ENCODE measurements at places on chromosomes 7 and 10.

DNA sequence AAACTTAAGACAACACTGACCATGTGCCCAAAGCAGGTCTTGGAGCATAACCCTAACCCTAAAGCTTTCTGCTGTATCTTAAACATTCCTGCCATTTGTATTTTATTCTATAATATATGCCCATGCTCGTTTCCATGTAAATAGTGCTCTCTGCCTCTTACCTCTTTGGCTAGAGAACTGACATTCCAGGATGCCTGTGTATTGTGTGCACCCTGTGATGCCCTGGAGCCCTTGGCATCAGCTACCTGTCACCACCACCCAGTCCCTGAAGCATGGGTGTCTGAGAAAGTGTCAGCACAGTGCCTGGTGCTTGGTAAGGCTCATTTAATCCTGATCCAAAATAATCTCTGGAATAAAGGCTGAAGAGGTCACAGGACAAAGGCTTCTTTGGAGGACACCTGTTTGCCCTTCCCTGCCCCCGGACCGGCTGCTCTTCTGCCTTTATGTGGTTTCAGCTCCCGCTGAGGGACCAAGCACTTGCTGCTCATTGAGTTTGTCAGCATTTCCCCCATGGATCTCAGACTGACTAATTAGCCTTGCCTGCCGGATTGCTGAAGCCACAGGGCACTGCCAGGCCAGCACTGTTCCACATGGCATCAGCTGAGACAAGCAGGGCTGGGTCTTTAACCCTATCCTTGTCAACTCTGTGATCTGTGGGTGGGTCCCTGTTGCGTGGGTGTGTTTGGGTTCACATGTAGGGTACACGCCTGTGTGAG lies 139.1 kb upstream of the SORCS3 start:
- DNase-seq: no peak

- DNase-seq: no peak
These were observed 250.6 kb downstream of the C7orf25 start for GRCh38 chr7:42661312-42661711.

DNA sequence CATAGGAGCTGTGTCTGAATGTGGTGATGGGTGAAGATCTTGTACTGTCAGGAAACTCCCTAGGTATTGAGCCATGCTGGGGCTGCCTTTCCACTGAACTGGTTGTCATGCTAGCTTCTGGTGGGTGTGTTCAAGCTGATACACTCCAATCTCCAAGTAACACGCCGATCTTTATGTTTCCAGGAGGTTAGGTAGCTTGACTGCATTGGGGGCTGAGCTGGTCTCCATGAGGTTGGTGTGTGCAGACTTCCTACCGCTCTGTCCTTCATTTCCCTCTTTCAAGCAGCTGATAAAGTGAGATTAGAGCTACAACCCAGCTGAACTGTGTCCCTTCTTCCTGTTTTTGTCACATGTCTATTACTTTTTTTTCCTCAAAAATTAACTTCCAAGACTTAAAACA lies 265.5 kb downstream of the ANKRD30A start:
- no peak for DNase-seq

- DNase-seq: no peak
These were observed 124.5 kb downstream of the LHPP start for GRCh38 chr10:124586142-124586541.

- DNase-seq: no peak
These were observed 19.5 kb downstream of the ADCYAP1R1 start for GRCh38 chr7:31071645-31072029.

DNA sequence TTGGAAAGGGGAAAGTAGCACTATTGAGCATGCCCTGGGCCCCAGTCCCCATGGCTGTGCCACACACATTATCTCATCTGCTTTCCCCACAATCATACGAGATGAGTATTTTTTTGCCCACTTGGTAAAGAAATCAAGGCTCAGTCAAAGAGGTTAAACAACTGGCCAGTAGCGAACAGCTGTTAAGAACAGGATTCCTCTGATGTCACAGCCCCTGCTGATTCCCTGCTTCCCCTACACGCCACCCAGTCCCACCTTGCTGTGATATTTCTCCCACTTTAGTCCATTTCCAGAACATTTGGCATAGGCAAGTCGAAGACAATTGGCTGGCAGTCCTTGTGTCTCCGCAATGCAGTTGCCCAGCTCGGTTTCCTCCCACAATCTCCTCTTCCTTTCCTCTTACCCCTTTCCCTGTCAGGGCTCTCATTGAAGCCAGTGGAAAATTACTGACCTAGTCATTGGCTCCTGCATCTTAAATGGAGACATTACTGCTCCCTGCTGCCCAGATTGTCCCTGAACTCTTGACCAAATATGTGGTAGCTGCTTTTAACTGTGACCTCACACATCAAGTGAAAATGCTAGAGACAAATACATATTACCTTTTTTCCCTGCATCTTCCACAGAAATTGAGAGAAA lies 56.5 kb upstream of the EEPD1 start:
- no peak for DNase-seq

DNA sequence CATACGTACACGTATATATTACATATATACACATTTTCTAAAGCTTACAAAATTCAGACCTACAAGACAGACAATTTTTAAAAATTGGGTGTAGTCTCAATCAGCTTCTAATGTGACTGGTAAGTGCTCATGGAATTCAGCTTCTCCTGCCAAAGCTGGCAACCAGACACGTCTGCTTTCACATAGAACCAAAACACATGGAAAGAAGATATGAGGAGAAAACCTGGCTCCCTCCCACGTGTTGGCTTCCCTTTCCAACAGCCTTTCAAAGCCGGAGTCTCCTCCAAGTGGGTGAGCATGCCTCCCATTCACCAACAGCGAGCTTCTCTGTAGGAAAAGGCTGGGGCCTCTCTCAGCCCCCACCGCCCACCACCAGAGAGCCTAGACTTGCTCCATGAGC lies 33.4 kb downstream of the CDCA7L start:
- DNase-seq: no peak

GRCh38 chr7:45660201-45660900 lies 86.2 kb downstream of the ADCY1 start:
- no peak for DNase-seq

- DNase-seq: no peak
These were observed 172.0 kb upstream of the GRB10 start for GRCh38 chr7:50954716-50955115.

GRCh38 chr10:49410365-49411074 lies 14.6 kb upstream of the DRGX start:
- no peak for DNase-seq

- no peak for DNase-seq
These were observed 8.7 kb downstream of the ADCY1 start for GRCh38 chr7:45582868-45583277.

- DNase-seq: no peak
These were observed 106.1 kb upstream of the LRRTM3 start for GRCh38 chr10:66819691-66820090.

- no peak for DNase-seq
These were observed 270.8 kb downstream of the ELFN1 start for GRCh38 chr7:1940863-1941262.

DNA sequence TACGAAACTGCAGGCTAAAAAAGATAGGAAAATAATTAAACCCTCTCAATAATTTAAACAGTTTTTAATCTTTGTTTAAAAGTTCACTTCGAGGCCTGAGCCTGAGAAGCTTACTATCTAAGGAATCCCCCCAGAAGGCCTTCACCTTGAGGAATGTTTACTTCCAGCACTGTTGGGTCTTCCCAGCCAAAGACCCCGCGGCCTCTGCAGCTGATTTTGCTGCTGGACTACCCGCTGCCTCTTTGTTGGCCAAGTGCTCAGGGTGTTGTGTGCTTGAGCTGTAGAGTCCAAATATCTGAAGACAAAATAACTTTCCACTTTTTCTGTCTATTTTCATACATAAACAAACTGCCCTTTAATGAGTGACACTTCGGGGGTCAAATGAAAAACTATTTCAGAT lies 292.7 kb downstream of the GLRX3 start:
- DNase-seq: no peak

GRCh38 chr10:7438196-7438986 lies 27.6 kb upstream of the SFMBT2 start:
- DNase-seq: peak; percentile 37

- DNase-seq: no peak
These were observed 53.2 kb upstream of the SYPL1 start for GRCh38 chr7:106165337-106165736.

GRCh38 chr7:144842377-144842851 lies 6.6 kb upstream of the TPK1 start:
- no peak for DNase-seq

GRCh38 chr10:116699471-116700150 lies 42.8 kb downstream of the HSPA12A start:
- no peak for DNase-seq

- no peak for DNase-seq
These were observed 51.1 kb downstream of the HYCC1 start for GRCh38 chr7:22962775-22963350.

- DNase-seq: no peak
These were observed 80.1 kb downstream of the SVIL start for GRCh38 chr10:29554660-29555059.

- no peak for DNase-seq
These were observed 204.7 kb upstream of the HDAC9 start for GRCh38 chr7:18290865-18291264.

- no peak for DNase-seq
These were observed 19.5 kb upstream of the NOM1 start for GRCh38 chr7:156929789-156930539.

DNA sequence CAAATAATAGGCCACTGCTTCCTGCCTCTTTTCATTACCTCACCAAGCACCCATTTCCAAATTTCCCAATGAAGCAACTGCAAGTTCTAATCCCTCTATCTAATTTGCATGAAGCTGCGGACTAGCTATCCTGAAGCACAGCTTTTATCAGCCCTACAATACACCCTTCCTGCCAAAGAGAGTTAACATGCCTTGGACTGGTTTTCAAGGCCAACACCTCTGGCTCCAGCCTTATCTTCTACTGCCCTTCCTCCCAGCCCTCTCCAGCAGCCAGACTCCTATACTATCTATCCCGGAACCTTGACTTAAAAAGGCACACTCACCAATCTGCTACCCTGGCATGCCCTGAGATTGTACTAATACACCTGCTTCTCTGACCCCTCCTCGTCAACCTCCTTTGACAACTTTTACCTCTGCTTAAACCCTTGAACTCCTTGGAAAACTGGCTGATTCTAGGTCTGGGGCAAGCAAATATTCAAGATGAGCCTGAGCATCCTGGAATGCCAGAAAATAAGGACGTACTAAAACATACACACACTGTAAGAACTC lies 73.4 kb downstream of the SGMS1 start:
- DNase-seq: no peak

- DNase-seq: no peak
These were observed 24.5 kb downstream of the FAM171A1 start for GRCh38 chr10:15346440-15347141.

DNA sequence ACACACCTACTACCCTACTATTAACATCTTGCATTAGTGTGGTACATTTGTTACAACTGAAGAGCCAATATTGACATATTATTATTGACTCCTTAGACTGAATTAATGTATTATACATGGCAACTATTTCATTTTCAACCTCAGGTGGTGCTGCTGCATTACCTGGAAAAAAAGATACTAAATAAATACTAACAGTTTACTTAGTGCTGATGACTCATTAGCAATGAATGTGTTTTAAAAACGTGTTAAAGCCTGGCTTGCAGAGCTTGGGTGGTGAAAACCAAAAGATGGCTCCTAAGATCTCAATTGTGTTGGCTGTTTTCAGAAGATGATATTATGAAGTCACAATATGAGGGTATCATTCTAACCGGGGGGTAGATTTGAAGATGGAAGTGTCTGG lies 34.8 kb downstream of the CFAP43 start:
- no peak for DNase-seq

- no peak for DNase-seq
These were observed 11.8 kb downstream of the TTYH3 start for GRCh38 chr7:2643386-2644219.

DNA sequence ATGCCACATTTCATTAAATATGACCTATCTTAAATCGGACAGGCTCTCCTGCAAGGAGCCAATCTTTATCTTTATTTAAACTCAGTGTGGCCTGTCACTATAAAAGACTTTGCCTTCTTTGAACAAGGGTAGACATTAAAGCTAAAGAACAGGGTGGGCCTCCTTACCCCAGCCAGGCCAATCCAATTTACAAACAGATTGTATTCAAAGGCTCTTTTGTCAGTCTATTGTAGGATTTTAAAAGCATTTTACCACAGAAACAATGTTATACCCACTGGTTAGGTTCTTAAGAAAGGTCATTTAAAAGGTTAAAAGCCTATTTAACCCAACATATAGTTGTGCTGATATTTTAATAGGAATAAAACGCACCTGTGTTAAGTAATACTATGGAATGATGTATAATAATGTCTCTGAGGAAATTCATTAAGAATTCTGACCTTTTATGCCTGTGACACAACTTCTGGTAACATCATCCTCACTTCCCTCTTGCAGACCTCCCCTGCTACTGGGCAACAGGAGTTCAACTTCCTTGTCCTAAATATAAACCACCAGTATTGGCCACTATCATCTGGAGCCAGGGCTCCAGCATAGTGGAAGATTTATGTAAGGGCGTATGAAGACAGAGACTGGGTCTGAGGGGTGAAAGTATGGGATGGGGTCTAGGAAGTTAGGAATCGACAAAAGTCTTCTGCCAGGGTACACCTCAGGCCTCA lies 32.5 kb downstream of the MTERF1 start:
- DNase-seq: no peak

- no peak for DNase-seq
These were observed 553 bp downstream of the VDAC2 start for GRCh38 chr10:75211007-75211691.

DNA sequence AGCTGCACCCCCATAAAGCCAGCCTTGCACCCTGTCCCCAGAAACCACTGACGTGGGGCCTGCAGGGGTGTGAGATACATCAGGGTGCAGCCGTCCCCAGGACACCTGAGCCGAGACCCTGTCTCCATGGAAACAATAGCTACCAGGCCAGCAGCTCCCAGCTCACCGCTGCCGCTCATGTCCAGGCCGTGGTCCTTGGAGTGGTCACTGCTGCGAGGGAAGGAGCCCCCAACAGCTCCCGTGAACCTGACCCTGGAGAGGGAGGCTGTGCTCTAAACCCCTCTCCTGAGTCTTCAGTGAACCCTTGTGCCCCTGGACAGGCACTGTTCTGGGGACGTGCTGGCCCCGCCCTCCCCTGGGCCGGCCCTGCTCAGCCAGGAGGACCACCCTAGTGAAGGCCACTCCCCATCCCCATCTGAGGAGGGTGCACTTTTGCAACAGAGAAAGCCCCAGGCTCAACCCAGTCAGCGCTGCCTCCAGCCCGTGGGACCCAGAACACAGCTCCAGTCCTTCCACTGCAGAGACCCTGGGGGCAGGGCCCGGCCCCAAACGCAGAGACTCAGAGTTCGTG lies 19.6 kb upstream of the INPP5A start:
- no peak for DNase-seq

DNA sequence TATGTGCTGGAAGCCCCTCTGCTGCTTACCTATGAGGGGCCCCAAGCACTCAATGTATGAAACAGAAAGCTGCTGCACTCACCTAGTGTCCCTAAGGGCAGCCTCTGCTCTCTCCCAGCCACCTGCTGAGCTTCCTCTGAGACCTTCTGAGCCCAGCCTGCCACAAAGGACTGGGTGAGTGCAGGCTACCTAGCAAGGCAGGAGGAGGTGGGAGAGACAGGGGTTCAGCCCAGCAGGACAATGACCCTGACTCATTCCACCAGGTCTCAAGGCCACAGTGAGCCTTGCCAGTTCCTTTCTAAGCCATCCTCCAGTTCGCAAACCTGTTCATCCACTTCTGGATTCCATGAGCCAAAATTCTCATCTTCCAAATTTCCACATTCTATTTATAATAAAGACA lies 16.3 kb downstream of the VOPP1 start:
- DNase-seq: no peak
